ENCODE measurements at places on chromosomes 7 and 10.

DNA sequence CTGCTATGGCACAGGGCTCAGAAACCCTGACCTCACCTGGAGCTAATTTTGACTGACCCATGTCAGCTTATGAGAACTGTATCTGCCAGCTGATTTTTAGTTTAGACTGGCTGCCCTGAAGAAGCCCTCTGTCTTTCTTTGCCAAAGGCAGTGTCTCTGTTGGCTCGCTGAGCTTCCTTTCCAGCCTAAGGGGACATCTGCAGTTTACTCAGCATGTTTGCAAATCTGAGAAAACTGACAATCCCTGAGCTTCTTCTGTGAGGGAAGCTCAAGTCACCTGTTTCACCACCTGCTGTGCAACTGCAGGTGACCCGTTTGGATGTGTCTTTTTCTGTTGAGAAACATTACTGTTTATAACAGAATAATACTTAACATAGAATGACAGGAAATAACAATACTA lies 46.0 kb downstream of the PRKAR2B start:
- no peak for DNase-seq

- DNase-seq: no peak
Observed at GRCh38 chr7:151425670-151426440, 14.1 kb downstream of the CRYGN start.

DNA sequence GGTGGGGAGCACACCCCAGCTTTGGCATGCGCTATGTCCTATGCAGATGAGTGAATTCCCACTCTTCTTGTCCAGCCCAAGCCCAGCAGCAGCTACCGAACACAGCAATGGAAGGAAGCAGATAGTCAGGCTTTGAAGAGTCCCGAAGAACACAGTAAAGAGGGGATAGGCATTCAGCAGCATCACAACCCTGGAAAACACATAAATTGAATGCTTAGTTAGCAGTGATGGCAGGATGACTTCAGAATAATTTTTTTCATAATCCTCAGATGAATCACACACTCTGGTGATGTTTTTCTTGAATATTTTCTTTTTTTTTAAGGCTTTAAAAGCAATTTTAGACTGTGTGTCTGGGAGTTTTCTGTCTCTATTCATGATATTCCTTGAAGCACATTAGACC lies 95.8 kb downstream of the CFAP58 start:
- DNase-seq: no peak

DNA sequence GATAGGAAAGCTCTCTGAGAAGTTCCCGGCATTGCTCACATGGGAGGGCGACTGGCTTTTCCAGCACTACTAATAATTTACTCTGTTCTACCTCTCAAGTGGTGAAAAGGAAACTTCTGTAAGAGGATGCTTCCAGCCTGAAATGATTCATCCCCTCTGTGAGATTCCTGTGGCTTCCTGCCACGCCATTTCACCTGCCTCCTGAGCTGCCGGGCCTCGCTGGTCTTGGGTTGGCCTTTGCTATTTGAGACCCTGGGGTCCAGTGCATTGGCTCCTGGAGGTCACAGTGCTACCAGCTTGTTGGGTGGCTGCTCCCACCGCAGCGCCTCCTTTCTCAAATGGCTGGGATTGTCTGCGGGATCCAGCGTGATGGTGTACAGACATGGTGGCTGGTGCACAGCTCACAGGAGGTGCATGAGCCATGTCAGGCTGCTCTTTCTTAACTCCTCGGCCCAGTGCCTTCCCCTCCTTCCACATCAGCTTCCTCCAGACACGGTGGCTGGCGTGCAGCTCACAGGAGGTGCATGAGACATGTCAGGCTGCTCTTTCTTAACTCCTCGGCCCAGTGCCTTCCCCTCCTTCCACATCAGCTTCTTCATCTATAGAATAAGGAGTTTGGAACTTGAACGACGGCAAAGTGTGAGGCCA lies 42.9 kb upstream of the PCBD1 start:
- DNase-seq: peak; percentile 16

DNA sequence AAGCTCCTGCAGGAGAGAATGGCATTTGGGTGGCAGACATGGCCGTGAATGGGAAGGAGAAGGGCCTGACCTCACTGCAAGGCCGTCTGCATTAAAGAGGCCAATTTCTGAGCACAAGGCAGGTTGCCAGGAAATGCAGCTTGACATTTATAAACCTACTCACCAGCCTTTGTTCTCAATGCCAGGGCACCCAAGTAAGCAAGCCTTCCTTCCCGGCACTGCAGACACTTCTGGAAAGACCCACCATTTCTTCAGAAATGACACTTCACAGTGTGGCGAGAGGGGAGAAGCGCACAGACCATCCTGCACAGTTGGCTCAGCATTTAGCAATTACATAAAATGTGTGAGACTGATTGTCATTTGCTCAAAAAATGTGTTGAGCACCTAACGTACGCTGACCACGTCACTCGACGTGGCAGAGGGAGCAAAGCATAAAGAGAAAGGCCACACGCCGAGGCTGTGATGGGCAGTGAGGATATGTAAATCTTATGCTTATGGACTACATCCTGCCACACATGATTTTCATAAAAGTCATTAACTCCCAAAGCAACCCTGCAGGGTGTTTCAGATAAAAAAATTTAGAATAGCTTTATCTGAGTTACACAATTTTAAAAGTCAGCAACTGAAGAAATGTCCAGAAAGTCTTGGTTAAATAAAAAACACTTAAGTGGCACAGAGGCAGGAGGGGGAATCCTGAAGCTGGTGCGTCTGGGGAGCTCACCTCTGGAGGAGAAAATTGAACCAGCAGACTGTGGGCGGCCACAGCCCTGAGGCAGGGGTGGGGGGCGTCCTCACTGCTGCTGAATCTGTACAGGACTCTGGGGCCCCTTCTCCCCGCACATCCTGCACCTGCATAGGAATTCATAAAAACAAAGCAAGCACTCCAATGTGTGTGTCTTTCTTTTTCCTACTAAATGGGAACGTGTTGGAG lies 543.8 kb downstream of the PTPRN2 start:
- no peak for DNase-seq

DNA sequence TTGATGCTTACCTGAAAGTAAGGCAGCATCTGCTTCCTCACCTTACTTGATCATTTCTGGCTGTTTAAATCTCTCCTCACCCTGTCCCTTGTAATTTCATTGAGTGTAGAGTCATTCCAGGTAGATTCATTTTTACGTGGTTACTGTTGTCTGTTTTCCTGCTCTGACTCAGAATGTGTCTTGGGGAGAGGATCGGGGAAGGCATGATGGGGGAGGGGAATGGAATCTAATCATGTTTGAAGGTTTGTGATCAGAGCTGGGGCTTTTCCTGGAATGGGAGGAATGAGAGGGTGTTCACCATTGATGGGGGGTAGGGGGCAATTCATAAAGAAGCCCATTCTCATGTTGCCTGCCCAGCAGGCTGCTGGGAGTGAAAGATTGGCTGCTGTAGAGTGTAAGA lies 18.7 kb downstream of the SEC24C start:
- peak; percentile 90 for DNase-seq

DNA sequence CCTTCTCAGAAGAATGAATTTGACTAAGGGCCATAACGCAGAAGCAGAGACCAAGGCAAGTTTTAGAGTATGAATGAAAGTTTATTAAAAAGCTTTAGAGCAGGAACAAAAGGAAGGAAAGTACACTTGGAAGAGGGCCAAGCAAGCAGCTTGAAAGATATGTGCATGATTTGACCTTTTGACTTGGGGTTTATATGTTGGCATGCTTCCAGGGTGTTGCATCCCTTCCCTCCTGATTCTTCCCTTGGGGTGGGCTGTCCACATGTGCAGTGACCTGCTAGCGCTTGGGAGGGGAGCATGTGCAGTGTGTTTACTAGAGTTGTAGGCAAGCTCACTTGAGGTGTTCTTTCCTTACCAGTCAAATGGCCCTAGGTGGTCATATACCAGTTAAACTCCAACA lies 37.9 kb upstream of the LRRN3 start:
- DNase-seq: no peak

- no peak for DNase-seq
Observed at GRCh38 chr10:128258421-128258976, 132.3 kb upstream of the MKI67 start.

DNA sequence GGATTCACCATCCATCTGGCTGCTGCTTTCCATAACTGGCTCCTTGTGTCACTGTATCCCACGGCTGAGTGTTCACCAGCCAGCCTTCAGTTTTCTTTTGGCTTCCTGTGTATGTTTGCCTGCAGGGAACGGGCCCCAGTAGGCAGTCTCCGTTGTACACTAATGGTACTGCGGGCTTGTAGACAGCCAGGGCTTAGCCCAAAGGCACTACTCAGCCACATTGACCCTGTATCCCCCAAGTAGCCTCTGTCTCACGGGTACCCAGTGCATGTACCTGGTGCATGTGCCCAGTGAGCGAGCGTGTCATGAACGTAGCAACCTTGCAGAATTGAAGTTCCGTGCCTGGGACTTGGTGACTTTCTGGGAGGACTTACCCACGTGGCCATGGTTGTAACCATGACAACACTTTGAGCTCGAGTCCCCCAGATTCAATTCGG lies 6.1 kb downstream of the PFKFB3 start:
- no peak for DNase-seq

DNA sequence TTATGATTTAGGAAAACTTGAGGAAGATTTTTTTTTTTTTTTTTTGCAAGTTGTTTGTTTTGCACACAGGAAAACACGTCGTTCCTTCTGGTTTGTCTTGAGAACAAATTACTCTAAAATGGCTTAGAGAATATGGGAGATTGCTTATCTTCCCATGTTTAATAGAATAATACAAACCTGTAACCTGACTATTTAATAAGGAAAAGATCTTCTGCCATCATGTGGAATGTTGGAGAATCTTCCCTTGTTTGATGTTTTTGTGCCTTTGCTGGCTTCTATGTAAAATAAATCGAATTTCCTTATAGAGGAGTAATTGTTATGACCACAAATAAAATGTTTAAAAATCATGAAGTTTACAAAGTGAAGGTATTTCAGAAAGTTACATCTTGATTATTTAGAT lies 818.8 kb downstream of the GATA3 start:
- no peak for DNase-seq

- DNase-seq: no peak
Observed at GRCh38 chr7:15128716-15129115, 226.2 kb upstream of the DGKB start.
